Left hindlimb (tissue), 1 donor: ENCODE measurements at places on chromosomes 1 and 21.

DNA sequence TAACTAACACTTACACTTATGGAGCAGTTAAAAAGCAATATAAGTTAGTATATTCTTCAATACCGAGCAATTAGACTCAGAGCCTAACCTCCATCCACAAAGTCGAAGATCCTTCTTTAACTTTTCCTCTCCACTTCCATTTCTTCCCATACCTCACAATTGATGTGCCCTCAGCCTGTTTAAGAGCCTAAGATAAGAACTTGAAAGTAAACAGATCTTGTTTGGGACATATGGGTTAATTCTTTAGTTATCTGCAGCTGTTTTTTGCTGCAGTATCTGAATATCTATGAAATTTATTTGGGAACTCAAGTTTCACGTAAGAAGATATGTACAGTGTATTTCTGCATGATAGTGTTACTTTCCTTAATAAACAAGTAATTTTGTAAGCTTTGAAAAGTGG, 51.5 kb downstream of the MIGA1 start:
- DNase-seq: no peak

DNA sequence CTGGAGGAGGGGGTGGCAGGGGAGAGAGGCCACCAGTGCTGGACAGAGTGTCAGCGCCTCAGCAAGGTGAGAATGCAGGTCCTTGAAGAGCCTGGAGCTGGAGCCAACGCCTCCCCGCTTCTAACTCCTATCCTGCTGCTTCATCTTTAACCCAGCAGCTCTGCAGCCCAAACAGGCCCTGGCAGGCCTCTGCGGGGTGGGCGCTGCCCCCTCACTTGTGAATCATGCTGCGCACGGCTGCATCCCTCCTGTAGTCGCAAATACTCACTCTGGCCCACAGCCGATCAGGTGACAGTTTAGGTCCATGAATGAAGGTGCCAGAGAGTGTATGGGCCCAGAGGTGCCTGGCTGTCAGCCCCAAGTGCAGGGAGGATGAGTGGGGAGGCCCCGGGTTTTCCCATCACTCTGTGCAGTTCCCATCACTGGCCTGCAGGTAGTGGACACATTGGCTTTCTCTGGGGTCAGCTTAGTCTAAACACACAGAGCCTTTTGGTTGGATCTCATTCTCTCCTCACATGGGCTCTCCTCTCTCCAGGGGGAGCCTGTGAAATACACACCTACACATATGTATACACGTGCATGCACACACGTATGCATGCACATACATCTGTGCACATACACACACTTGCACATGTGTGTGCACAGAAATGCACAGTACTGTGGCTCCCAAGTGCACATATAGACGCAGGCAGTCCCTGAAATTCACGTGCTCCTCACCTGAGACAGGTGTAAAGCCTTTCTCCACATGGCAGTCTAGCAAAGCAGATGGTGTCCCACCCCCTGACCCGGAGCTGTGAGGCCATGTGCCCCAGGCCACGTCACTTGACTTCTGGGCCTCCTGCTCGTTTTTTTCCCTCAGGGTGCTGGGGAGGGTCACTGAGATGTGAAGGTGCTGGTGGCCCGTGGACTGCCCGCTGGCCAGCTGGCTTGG, 52.0 kb downstream of the TRIM11 start:
- DNase-seq: no peak

DNA sequence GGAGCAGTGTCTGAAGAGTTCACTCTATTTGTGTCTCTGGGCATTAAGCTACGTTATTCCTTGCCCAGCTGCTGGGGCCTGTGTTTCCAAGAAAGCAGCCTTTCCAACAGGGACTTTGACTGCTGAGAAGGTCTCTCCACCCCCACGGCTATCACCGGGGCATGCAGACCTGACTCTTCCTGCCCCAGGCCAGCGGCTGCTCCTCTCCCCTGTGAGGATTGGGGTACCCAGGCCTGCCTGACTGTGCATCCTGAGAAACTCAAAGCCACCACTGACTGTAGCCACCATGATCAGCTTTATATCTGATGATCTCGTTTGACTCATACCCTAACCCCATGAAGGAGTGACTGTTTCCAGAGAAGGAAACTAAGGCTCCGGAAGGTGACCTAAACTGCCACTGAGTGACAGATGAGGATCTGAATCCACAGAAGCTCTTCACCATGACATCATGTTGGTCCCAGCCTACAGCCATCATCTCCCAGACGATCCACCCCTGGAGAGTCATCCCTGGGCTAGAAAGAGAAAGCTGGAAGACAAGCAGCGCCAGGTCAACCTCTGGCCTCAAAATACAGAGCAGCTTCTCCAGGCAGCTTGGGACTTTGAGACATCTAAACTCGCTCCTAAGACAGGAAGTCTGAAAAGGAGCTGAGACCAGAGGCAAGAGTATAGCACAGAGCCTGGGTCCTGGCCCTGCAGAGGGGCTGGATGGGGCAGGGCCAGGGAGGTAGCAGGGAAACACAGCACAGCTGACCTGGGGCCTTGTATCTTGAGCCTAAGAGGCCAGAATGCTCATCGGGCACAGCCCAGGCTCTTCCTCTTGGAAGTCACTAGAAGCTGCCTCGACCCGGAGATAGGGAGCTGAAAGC, 244.0 kb upstream of the VAMP3 start:
- DNase-seq: no peak

- no peak for DNase-seq
Measured at GRCh38 chr1:38013227-38013622, 691 bp downstream of the UTP11 start.

DNA sequence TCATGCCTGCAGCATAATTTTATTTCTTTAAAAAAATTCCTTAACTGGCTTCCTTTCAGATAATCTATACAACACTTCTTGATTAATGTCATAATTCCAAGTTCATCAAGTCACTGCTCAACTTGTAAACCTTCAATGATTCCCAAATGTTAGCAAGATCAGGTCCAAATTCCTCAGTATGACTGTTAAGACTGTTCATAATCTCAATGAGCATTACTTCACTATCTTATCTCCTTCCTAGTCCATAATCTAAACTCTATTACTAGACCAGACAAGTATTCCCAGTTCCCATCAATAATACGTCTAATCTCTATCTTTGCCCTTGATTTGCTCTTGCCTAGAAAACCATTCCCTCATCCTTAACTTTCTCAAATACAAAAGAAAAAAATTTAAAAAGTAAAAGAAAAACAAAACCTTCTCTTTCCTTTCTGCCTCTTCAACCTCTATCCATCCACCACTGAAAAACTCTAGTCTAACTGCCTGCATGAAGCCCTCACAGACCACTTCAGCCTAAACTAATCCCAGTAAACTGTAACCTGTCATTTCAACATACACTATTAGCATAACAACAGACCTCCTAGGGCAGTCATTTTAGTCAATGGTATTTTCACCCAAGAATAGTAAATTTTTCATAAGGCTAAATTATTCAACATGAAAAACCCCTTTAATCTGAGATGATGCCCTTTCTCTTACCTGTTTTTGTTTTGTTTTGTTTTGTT, 15.5 kb downstream of the LUZP1 start:
- no peak for DNase-seq
